Right renal cortex interstitium (tissue), 3 donors: ENCODE measurements at places on chromosomes 1 and 21. TPM values are rescaled to one million over a fixed set of nuclear protein-coding genes. Genes with fewer than 3 reads are reported as not detected.

The TSPEAR gene
- 0.67 TPM for polyA plus RNA-seq

The CYP4X1 gene
- polyA plus RNA-seq = 10.0 TPM

The S1PR1 gene
- 22.8 TPM for polyA plus RNA-seq

The DENND2D gene
- 15.3 TPM for polyA plus RNA-seq
